ENCODE measurements at places on chromosomes 2 and 18.

GRCh38 chr2:151851761-151852160 lies 23.5 kb upstream of the ARL5A start:
- DNase-seq, result no peak

DNA sequence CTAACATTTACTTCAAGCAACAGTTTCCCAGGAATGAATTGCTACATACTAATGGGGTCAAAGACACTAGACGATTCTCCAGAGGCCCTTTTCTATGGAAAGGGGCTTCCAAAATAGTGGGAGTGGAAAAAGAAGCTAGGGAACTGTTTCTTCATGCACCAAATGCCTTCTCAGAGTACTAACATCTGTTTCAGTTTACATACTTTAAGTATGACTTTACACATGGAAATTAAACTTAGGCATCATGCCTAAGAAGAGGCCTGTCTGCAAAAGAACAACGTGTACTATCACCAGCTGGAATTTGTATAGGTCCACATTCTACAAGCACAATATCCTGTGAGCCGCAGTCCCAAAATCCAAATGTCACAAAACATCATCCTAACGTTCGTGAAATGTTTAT lies 29.4 kb upstream of the WDR75 start:
- DNase-seq, result no peak

DNA sequence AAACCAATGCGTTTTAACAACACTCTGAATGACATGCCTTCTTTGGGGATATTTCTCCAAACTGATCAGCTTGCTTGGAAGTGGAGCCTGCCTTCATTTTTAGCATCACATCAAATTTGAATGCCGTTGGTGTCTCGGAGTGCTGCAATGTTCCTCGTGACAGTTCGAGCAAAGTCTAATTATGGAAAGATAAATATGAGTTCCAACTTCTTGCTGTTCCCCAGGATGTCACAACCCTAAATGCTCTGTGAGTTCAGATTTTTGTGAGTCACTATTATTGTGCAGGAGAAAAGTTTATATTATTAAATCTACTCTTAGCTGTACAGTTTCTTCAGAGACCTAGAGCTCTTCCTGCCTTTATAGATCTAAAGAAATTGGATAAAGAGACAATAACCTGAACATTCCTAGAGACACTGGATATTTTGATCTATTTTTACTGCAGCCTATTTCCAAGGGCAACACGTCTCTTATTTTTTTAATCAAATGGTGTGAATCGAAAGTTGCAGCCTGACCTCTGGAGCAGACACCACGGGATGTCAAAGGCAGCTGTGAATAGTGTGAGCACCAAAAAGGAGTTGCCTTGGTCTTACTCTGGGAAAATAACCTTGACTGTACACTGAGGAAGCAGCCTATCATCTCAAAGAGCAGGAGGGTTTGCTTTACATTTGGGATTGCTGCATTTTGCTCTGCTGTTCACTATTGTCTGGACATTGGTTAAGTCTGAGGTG lies 330.1 kb downstream of the TDRD15 start:
- no peak for DNase-seq

GRCh38 chr18:59658941-59659340 lies 38.3 kb downstream of the CCBE1 start:
- DNase-seq, result no peak

- DNase-seq, result no peak
Measured at GRCh38 chr2:191209340-191209739, 35.9 kb upstream of the MYO1B start.

- DNase-seq, result no peak
Measured at GRCh38 chr2:171883275-171883893, 10.7 kb downstream of the SLC25A12 start.

- no peak for DNase-seq
Measured at GRCh38 chr2:106581328-106581727, 94.2 kb downstream of the CD8B2 start.

- no peak for DNase-seq
Measured at GRCh38 chr2:26852405-26853306, 4.7 kb downstream of the DPYSL5 start.

DNA sequence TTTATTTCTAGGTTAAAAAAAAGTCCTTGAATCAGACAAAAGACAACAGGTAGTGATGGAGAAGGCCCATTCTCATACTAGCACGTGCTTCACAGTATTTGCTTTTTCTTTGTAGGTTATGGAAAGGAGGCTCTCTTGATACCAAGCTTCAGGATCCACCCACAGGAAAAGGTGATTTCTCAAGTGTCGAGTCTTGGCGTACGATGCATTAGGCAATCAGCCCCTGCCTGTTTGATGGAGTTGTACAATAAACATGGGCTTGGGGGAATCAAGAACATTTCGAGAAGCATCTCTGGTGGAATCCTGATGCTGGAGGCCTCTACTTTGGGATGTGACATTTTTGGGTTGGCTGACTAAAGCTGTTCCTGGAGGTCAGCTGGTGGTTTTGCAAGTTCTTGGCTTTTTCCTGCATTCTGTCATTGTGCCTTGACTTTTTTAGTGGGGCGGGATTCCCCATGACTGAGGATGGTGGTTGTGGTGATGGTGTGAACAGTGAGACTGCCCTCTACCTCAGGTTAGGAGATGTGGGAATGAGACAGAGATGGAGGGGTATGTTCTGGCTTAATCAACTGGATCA lies 231.5 kb upstream of the SPRED2 start:
- DNase-seq, result no peak

- DNase-seq, result no peak
Measured at GRCh38 chr18:35392375-35392774, 15.2 kb upstream of the ZNF396 start.

DNA sequence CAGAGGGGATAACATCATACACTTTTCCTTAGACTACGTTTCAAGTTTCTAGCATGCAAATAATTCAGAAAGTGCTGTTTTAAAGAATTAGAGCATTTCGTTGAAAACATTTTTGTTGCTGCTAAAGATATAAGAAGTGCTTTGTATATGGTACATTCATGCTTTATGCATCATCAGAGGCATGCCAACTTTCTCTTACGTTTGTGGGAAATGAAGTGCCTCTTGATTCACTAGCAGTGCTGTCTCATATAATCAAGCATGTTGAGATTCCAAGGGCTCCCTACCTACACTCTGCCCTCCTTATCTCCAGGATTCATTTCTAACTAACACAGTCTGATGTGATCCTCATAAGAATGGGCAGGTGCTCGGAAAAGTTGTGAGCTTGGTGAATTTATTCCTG lies 748.6 kb upstream of the DDX18 start:
- DNase-seq, result no peak

GRCh38 chr2:109613081-109613921 lies 465 bp downstream of the SEPTIN10 start:
- DNase-seq, result peak; percentile 8

- no peak for DNase-seq
Measured at GRCh38 chr2:182616471-182617393, 99.3 kb upstream of the DNAJC10 start.

- no peak for DNase-seq
Measured at GRCh38 chr2:115999039-115999438, 1556.6 kb downstream of the DPP10 start.

DNA sequence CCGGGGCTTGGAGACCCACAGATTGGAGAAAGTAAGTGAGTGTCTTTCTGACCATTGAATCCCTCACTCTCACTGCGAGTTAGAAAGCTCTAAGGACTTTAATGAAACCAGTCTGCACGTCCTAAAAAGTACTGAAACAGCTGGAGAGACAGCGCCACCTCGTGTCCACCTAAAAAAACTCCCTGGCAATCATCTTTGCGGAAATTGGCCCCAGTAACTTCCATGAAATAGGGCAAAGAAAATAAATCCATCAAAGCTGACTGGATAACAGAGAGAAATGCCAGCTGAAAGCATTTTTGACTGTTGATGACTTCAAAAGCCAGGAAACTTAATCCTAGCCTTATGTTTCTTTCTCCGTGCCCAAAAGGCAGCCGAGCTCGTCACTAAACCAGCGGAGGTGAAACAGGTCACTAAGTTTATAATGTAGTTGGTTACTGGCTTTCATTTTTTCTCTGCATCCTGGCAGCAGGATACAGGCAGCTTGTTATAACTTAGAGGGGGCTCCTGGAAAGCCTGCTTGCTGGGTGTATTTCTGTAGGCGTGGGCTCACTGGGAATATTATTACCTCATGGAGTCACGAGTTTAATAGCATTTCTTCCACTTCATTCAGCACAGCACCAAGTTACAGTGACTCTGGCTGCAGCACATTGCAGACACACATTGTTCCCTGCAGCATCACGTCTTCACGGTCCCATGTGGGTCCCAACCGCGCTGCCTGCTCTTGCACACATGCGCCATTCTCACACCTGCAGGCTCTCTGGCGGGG lies 266.5 kb downstream of the HRH4 start:
- DNase-seq, result peak; percentile 70

GRCh38 chr2:97857553-97857952 lies 138.2 kb downstream of the TMEM131 start:
- DNase-seq, result no peak

- DNase-seq, result no peak
Measured at GRCh38 chr2:217929757-217930707, 72.8 kb downstream of the TNS1 start.

DNA sequence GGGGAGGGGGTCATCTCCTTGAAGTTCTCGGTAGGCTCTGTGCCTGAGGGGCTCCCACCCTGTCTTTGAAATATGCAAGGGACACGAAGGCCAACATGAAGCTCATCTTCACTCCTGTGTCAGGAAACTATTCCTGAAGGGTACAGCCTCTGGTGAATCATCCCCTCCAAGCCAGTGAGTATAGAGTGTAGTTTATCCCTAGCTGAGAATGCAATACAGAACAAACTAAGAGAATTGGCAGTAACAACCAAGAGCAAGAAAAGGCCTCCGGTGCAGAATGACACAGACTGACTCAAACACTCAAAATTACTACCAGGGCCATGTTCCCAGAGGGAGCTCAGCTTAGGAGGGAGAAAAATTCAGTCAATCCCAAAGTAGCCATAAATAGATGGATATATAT lies 413.3 kb downstream of the BCL11A start:
- DNase-seq, result no peak

DNA sequence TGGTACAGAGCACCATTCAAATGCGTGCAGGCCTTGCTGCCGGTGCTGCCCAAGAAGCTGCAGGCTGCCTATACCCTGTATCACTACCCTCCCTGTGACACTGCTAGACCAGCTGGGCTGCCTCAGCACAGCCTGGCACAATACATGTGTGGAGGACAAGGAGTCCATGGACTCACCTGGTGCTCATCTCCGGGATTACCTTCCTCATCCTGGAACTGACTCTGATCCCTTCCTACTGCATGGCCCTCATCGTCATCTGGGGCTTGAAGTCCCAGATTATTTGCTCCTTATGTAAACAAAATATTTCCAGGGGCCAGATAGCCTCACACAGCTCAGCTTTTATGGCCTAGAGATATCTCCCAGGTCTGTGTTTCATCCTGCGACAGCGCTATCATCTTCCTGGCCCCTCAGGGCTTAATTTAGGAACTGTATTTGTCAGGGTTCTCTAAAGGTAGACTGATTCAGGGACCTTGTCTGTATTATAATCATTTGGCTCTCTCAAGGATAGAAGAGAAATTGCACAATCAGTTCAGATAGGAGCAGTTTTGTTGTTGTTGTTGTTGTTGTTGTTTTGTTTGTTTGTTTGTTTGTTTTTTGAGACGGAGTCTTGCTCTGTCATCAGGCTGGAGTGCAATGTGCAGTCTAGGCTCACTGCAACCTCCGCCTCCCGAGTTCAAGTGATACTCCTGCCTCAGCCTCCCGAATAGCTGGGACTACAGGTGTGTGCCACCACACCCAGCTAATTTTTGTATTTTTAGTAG lies 42.9 kb downstream of the WDR75 start:
- no peak for DNase-seq

GRCh38 chr2:197500503-197501131 lies 438 bp downstream of the HSPE1 start:
- no peak for DNase-seq

DNA sequence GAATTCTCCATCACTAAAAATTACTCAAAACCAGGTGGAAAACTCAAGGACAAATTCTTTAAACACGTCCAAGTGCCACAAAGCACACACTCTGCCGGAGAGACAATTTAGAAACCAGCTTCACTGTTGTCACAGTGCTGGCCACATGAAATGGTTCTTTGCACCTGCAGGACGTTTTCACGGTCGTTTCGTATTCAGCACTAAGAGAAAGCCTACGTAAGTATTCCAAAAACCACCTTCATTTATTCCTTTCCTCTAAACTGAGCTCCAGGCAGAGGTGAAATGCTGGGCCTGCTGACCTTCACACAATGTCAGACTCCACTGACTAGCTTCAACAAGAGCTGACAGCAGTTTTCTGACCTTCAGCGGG lies 680 bp downstream of the ATP5F1A start:
- DNase-seq, result no peak

GRCh38 chr2:148529745-148530144 lies 114.8 kb upstream of the EPC2 start:
- no peak for DNase-seq

- no peak for DNase-seq
Measured at GRCh38 chr2:232998666-232998985, 14.4 kb downstream of the NGEF start.

DNA sequence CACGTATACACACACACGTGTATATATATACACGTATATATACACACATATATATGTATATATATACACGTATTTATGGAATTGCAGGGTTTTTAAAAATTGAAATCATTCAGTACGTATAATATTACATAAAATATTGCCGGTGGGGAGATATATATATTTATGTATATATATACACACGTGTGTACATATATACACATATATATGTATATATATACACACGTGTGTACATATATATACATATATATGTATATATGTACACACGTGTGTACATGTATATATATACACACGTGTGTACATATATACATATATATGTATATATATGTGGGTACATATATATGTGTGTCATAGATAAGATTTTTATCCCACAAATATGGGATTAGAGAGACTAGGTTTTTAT lies 5.4 kb downstream of the FBXO11 start:
- DNase-seq, result no peak

DNA sequence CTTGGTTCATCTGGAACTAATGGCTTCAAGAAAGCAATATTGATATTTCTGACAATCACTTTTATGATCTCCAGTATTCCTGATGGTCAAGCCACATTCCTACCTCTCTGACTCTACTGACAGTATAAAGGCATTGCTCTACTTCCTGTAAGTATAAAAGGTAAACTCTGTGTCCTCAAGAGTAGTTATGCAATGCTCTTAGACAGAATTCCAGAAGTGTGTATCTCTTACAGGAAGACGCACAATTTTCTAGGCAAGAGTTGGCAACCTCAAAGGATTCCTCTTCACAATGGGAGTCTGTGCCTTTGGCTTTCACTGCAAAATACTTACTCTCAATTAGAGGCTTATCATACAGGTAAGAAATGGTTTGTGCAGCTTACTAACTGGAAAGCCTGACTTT lies 100.1 kb downstream of the THADA start:
- DNase-seq, result no peak

Data from activated CD4-positive, alpha-beta T cell treated with anti-CD3 and anti-CD28 coated beads for 48 hours (primary cell).